ENCODE measurements at places on chromosomes 7 and 10.
A peak's percentile ranks its signal among the peaks of the same experiment; 100 is the strongest.

GRCh38 chr7:13541326-13541725, 448.1 kb downstream of the ETV1 start:
- no peak for DNase-seq

- DNase-seq, result no peak
Observed at GRCh38 chr10:99450624-99451498, 20.4 kb upstream of the GOT1 start.

- no peak for DNase-seq
Observed at GRCh38 chr10:68302503-68302823, 29.4 kb upstream of the HNRNPH3 start.

DNA sequence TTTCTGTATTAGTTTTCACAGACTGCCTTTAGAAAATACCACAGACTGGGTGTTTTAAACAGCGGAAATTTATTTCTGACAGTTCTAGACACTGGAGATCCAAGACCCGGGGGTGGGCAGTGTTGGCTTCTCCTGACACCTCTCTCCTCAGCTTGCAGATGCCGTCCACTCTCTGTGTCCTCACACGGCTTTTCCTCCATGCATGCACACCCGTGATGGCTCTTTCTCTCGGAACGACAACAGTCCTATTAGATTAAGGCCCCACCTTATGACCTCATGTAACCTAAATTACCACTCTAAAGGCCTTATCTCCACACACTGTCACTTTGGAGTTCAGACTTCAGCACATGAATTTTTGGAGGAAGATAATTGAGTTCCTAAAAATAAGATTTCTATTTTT, 142.9 kb upstream of the VWC2 start:
- no peak for DNase-seq

- peak; percentile 66 for DNase-seq
Observed at GRCh38 chr7:135558337-135558767, 635 bp downstream of the NUP205 start.

DNA sequence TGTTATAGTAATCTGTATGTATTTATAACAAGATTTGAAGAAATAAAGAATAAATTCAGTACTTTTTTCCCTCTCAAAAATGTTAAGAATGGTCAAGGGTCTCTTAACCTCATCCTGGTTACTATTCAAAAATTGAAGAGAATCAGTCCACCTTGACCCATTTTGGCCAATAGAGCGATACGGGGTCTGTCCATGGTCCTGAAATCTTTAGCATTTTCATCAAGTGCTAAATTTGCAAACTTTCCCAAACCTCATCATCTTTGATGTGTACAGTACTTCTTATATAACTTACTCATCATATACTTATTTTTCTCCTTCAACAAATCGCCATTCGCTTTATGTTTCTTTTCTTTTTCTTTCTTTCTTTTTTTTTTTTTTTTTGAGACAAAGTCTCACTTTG, 23.6 kb downstream of the TMEM178B start:
- no peak for DNase-seq

DNA sequence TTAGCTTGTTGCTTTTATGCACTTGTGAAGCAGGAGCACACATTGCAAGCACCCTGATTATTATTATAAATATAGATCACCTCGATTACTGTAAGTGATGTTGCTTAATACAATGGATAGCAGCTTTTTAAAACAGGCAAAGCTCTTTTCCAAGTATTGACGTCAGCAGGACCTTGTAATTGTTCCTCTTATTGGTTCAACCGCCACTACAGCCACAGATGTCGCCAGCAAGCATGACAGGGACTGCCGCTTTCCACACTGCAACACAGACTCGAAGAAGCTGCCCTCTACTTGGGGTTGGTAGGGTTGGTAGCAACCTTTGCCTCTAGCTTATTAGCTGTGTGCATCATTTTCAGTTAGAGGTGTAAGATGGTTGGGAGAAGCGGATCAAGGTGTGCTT, 167.6 kb downstream of the ZNF365 start:
- DNase-seq, result no peak

DNA sequence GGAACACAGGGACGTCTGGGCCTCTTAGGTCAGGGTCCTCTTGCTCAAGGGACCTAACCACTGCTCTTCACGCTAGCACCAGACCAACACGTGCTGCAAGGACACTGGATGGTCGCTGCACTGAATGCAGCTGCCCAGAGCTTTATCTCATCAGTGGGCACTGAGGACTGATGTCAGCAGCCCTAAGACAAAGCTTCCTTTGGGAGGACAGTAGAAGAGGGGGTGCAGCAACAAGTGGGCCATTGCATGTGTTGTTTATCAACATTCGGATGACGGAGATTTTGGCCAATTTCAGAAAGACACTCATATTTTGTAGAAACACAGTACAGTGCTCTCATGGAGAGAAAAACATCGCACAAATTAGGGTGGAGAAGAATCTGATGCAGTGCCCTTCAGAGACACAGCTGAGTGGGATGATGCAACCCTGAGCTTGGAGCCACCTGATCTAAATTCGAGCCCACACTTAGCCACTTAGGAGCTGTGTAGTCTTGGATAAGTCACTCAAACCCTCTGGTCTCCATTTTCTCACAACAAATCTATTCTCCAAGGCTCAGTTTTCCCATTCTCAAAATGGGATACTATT, 1.7 kb downstream of the OPALIN start:
- DNase-seq, result no peak

DNA sequence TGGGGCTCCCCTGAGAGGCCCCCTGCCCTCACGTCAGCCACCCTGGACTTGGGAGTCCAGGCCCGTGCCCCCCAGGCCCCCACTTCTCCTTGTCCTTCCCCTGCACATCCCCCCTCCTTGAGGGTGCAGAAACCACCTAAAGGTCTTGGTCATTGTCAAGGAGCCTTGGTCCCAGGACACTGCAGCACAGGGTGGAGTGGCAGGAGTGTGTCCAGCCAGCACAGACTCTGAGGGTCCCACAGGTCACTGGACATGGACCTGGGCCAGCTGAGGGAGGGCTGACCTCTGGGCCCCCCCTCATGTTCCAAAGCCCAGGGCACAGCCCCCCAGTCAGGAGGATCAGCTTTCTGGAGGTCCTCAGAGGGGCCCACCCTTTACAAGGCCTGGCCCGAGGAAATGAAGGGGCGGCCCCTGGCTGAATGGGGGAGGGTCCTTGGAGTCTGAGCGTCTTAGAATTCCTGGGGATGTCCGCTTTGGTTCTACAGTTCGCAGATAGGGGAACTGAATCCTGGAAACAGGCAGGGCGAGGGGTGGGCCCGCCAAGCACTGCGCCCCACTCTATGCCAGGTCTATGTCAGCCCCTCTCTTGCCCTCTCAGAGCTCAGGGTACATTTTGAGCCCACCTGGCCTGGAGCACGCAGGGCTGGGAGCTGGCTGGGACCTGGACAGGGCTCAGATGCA, 54.0 kb downstream of the PWWP2B start:
- DNase-seq, result no peak

GRCh38 chr7:87152897-87153641, 816 bp downstream of the DMTF1 start:
- DNase-seq, result no peak

GRCh38 chr10:97428572-97428981, 2.6 kb downstream of the PGAM1 start:
- no peak for DNase-seq

- peak; percentile 47 for DNase-seq
Observed at GRCh38 chr10:80407812-80408241, 524 bp upstream of the PRXL2A start.

DNA sequence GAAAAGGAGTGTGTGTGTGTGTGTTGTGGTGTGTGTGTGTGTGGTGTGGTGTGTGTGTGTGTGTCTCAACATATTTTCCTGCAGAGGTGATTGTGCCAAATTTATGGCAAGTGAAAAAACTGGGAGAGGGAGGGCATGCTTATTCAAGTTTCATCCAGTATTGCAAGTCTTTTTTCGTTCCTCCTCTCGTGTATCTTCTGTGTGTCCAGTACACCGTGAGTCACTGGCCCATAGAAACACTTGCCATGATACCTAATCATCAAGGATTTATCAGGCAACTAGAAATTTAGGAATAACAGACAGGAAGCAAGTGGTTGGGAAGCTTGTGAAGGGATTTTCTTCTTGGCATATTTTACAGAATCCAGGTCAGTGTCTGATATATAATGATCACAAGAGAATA, 820.5 kb downstream of the GATA3 start:
- DNase-seq, result no peak

DNA sequence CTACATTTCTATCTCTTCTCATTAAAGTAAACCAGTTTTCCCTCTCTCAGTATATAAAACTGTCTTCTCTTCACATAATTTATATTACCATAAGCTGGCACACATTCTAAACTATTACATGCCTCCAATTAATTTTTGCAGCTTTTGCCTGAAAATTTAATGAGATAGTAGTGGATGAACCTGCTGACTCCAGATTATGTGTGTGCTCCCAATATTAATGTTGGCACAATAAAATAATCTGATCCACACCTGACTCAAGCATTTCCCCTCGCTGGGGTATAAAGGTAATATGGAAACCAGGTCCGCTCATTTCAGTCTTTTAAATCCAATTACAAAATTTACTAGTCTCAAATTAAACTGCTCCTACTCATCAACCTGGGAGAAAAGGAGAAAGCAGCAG, 63.4 kb downstream of the CTBP2 start:
- no peak for DNase-seq

DNA sequence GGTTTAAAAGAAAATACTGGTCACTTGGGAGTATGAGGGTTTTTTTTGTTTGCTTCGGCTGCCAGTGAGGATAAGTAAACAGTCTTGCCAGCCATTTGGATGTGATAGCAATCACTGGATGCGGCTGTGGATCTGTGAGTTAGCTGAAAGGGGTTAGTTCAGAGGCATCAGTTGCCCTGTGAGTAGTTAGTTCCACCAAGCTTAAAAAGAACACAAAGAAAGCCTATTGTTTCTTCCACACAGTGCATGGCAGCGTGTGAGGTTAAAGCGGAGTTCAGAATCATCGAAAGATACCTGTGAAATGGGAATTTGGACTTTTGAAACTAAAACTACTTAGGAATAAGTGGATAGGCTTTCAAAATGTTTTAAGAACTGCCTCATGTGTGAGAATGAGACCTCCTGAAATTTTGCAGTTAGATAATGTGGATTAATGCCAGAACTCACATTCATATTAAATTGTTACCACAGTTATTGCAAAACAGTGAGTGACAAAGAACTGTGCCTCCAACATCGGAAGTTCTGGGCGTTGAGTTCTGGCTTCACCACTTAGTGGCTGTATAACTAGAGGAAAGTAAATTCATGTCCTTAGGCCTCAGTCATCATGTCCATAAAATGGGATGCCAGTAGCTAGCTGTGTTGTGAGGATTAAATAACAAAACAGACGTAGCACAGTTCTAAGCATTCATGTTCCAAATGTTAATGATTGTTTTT, 31.3 kb downstream of the KIAA1217 start:
- no peak for DNase-seq

GRCh38 chr10:120217736-120218135, 239.3 kb upstream of the PLPP4 start:
- no peak for DNase-seq

DNA sequence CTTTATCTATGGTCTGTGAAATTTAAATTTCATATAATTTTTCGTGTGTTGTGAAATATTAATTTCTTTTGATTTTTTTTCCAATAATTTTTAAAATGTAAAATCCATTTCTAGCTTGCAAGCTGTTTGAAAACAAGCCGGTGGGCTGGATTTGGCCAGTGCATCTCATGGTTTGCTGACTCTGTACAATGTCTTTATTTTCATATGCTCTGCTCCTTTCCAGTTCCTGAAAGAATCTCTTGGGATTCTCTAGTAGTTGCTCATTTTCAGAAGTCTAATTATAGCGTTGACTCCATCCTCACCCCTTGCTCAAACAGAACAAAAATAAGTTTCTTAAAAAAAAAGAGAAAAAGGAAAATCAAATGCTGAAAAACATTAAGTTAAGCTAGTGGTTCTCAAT, 21.4 kb downstream of the UBN2 start:
- no peak for DNase-seq

DNA sequence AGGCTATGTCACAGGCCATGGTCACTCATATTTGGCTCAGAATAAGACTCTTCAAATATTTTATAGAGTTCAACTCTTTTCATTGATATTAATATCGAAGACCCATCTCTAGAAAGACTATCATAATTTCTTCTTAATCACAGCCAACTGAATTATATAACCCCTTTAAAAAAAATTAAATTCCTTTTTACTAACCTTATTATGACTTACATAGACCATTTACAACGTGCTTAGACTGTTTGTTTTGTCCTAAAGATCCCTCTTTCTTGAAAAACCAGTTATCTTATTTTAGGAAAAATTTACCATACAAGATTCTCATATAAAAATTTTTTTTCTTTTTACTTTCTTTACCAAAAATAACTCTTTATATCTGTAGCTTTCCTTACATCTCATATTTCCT, 10.2 kb upstream of the TMEM254 start:
- no peak for DNase-seq

GRCh38 chr10:124744102-124745050, at the start of gene FAM53B:
TSS of gene FAM53B (minus strand) at chr10:124744378. CDS start at chr10:124706713, 37,665 bp downstream.
- peak; percentile 78 for DNase-seq

GRCh38 chr10:20890491-20891337, 6.4 kb downstream of the NEBL start:
- DNase-seq, result no peak

GRCh38 chr7:16171928-16172327, 249.4 kb downstream of the CRPPA start:
- no peak for DNase-seq

DNA sequence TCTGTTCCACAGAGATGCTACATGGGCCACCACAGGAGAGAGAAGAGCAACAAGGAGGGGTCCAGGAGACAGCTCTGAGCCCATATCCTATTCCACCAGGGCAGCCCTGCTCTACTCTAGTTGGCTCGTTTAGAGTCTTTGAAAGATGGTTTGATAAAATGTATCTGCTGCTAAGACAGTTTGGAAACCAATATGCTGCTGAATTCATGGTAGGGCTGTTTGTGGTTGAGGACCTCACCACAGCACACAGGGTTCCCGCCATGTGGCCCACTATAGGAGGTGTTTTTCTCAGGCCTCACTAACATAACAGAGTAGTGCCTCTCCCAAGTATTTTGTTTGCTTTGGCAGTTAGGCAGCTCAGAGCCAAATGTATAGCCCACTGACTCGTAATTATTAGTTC, 35.8 kb upstream of the ZC3HAV1L start:
- DNase-seq, result no peak

All from NCI-H345 (cell line).